ENCODE measurements at places on chromosomes 1 and 21.

GRCh38 chr1:156480411-156481192 is 20.0 kb downstream of the MEF2D start:
- no peak overlapping the region for H3K4me3 ChIP-seq
- H3K27ac ChIP-seq: no peak overlapping the region
- DNase-seq: no peak

DNA sequence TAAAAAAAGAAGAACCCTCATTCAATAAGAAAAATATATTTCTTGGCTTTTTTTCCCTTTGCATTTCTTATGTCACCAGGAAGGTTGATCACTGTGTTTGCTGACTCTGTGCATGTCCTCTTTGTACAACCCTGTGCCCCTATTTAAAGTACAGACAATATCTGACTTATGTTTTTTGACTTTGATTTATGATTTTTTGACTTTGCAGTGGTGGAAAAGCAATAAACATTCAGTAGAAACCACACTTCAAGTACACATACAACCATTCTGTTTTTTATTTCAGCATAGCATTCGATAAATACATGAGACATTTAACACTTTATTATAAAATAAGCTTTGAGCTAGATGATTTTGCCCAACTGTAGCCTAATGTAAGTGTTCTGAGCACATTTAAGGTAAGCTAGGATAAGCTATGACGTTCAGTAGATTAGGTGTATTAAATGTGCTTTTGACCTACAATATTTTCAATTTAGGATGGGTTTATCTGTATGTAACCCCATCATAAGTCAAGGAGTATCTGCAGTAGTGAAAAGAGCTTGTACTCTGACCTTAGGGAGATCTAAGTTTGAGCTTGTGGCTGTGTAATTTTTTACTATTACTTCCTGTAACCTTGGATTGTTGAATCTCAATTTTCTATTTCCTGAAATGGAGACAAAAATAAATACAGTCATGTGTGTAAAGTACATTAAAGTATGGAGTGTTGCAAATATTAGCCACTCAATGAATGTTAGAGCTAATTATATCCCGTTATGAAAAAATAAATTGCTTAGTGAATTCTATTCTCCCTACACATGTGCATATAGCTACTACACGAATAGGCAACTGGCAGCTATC is 1.2 kb downstream of the RNASEL start:
- no peaks in the 10 kb centered on the region for H3K27me3 ChIP-seq
- no peak overlapping the region for H3K27ac ChIP-seq
- H3K36me3 ChIP-seq: no peaks in the 10 kb centered on the region

GRCh38 chr1:173062150-173062938 is 11.6 kb upstream of the TNFSF18 start:
- H3K4me3 ChIP-seq: no peak overlapping the region
- H3K36me3 ChIP-seq: no peaks in the 10 kb centered on the region
- H3K27ac ChIP-seq: no peak overlapping the region
- H3K4me1 ChIP-seq: no peaks in the 10 kb centered on the region

DNA sequence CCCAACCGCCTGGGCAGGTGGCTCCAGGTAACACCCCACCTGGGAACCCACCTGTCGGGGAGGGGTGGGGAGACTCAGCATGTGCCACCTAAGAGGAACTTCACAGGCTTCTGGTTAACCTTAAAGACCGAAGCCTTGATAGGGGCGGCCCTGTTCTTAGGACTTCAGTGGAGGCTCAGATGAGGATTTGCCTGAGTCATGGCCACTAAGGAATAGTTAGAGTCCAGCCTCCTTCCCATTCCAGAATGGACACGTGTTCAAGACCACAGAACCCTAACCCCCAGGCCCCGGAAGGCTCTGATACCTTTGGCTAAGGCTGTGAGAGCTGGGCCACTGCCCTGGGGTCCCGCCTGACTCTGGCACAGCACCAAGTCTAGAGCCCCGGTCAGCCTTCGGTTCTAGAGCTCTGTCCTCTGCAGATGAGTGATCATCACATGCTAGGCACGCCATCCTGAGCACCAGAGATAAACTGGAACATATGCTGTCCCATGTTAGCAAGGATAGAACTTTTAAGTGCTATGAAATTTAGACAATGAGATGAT is 20.3 kb downstream of the PADI6 start:
- no peaks in the 10 kb centered on the region for H3K4me1 ChIP-seq
- no peaks in the 10 kb centered on the region for H3K36me3 ChIP-seq
- H3K4me3 ChIP-seq: no peak overlapping the region
- H3K27me3 ChIP-seq: no peaks in the 10 kb centered on the region
- no peak for DNase-seq
- no peak overlapping the region for H3K27ac ChIP-seq

GRCh38 chr1:193060406-193060805 is 994 bp downstream of the RO60 start:
- peak overlapping the region; percentile 100 for H3K4me3 ChIP-seq
- H3K36me3 ChIP-seq: no peaks in the 10 kb centered on the region
- DNase-seq: peak; percentile 12
- H3K4me1 ChIP-seq: peaks cover 11% of the 10 kb centered on the region
- H3K27me3 ChIP-seq: no peaks in the 10 kb centered on the region
